ENCODE measurements at places on chromosomes 6 and 20. TPM values are rescaled to one million over a fixed set of nuclear protein-coding genes. Genes with fewer than 3 reads are reported as not detected.

DNA sequence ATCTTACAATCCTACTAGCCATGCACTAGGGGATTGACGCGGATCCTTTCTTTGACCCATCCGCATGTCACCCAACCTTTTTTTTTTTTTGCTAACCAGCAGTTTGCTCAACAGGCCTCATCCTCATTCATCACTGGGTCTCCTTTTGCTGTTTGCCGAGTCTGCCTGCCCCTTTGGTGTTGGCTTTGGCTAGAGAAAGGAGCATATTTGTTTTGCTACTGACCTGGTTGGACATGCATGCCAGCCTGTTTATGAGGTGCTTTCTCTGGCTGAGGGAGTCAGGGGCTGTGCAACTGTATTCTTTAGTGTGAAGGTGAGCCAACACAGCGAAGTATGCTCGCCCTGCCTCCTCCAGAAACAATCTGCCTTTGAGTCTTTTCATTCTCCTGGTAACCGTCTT lies 40.2 kb downstream of the E2F3 start:
- peaks cover 16% of the 10 kb centered on the region for H3K4me1 ChIP-seq
- peaks cover 60% of the 10 kb centered on the region for H3K36me3 ChIP-seq
- no peak overlapping the region for H3K4me3 ChIP-seq
- no peaks in the 10 kb centered on the region for H3K27me3 ChIP-seq
- DNase-seq, result no peak

DNA sequence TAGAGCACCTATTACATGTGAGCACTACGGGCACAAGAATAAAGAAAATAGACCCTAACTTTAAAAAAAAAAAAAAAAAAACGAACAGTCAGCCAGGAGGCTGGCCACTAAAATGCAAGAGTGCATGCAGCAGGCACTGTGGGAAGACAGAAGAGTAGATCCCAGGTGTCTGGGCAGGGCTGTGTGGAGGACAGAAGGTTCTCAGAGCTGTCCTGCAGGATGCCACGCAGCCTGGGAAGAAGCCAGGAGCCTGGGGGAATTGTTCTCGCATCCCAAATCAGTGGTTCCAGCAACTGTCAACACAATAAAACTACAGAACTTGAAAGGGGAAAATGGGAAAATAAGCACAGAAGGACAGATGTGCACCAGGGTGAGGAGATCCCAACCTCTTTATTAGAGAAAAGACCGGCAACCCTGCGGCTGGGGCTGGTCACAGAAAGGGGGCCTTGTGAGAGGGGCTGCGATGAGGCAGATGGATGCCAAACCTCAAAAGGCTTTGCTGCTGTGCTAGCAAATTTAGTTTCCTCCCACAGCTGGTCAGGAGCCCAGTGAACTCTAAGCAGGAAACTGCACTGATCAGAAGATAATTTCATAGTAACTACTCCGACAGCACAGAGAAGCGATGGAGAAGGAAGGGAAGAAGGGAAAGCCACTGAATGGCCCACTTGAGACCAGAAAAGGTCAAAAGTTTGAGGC lies 30.9 kb downstream of the MAP3K5 start:
- H3K36me3 ChIP-seq, result peaks cover 6% of the 10 kb centered on the region
- peaks cover 4% of the 10 kb centered on the region for H3K27me3 ChIP-seq
- H3K27ac ChIP-seq, result no peak overlapping the region
- peaks cover 63% of the 10 kb centered on the region for H3K4me1 ChIP-seq

- H3K27me3 ChIP-seq, result peaks cover 30% of the 10 kb centered on the region
- no peak for DNase-seq
- no peaks in the 10 kb centered on the region for H3K36me3 ChIP-seq
- H3K4me1 ChIP-seq, result peaks cover 27% of the 10 kb centered on the region
- H3K4me3 ChIP-seq, result peak overlapping the region; percentile 67
- H3K27ac ChIP-seq, result no peak overlapping the region
Observed at GRCh38 chr6:151325075-151326050, 66.0 kb downstream of the ZBTB2 start.

GRCh38 chr6:75830959-75831885 lies 82.2 kb downstream of the MYO6 start:
- H3K27ac ChIP-seq, result no peak overlapping the region
- no peak for DNase-seq
- H3K36me3 ChIP-seq, result no peaks in the 10 kb centered on the region

- no peaks in the 10 kb centered on the region for H3K4me1 ChIP-seq
- H3K4me3 ChIP-seq, result no peak overlapping the region
- no peaks in the 10 kb centered on the region for H3K36me3 ChIP-seq
- no peak overlapping the region for H3K27ac ChIP-seq
Observed at GRCh38 chr20:34175079-34175478, 63.0 kb upstream of the EIF2S2 start.

- no peak overlapping the region for H3K27ac ChIP-seq
- no peak overlapping the region for H3K4me3 ChIP-seq
- peaks cover 21% of the 10 kb centered on the region for H3K4me1 ChIP-seq
- no peaks in the 10 kb centered on the region for H3K27me3 ChIP-seq
Observed at GRCh38 chr6:35317483-35318195, 20.0 kb downstream of the DEF6 start.

DNA sequence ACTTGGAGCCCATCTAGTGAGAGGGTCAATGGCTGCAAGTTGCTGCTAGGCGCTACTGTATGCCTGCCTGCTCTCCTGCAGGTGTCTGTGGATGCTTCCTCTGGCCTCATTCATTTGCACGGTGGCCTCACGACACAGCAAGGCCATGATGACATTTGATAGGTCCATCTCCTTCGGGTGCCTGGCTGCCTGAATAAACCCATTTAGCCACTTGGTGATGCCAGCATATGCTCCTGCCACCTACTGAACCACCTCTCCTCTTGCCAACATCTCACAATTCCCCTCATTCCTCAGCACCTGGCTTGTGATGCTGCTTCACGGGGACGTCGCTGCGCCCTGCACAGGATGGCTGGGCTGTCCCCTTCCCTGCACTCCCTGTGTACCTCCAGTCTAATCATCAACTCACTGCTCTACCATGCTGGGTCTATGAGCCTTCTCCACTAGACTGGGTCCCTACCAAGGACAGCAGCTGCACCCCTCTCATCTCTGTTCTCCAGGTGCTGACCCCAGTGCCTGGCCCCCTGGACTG lies 51.1 kb downstream of the AGPAT4 start:
- no peaks in the 10 kb centered on the region for H3K27me3 ChIP-seq
- H3K4me1 ChIP-seq, result peaks cover 37% of the 10 kb centered on the region
- no peak overlapping the region for H3K4me3 ChIP-seq
- peaks cover 19% of the 10 kb centered on the region for H3K36me3 ChIP-seq
- DNase-seq, result no peak

GRCh38 chr6:90978046-90978445 lies 391.2 kb upstream of the MAP3K7 start:
- H3K4me3 ChIP-seq, result no peak overlapping the region
- H3K4me1 ChIP-seq, result no peaks in the 10 kb centered on the region
- no peaks in the 10 kb centered on the region for H3K27me3 ChIP-seq
- DNase-seq, result no peak

DNA sequence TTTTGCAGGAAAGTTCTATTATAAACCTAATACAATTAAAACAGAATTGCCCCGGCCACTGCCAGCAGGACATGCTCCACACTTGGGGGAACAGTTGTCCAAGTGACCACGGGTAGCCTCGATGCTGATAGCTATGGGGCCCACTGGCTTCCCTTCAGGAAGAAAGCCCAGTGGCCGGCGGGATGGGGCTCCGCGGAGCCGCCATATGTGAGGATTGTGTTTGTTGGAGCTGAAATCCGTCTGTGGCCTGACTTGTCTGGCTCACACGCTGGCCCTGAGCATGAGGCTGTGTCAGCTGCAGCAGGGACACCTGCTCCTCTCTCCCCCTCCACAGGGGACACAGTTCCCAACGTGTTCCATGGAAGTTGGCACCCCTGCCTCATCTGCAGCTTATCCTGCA lies 46.6 kb downstream of the ZNF831 start:
- H3K4me3 ChIP-seq, result no peak overlapping the region
- DNase-seq, result no peak
- no peak overlapping the region for H3K27ac ChIP-seq
- H3K27me3 ChIP-seq, result no peaks in the 10 kb centered on the region

- no peaks in the 10 kb centered on the region for H3K36me3 ChIP-seq
- DNase-seq, result no peak
- no peak overlapping the region for H3K4me3 ChIP-seq
- peaks cover 4% of the 10 kb centered on the region for H3K4me1 ChIP-seq
- H3K27me3 ChIP-seq, result no peaks in the 10 kb centered on the region
Observed at GRCh38 chr6:136889271-136890193, 32.6 kb upstream of the SLC35D3 start.

DNA sequence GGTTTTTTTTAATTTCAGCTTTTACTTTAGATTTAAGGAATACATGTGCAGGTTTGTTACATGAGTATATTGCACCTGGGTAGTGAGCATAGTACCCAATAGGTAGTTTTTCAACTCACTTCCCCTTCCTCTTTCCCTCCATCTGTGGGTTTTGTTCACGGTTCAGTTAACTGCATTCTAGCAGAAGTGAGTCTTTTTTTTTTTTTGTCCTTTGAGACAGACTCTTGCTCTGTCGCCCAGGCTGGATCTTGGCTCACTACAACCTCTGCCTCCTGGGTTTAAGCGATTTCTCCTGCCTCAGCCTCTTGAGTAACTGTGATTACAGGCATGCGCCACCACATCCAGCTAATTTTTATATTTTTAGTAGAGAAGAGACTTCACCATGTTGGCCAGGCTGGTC lies 8.7 kb downstream of the UBR2 start:
- no peak for DNase-seq
- H3K4me3 ChIP-seq, result no peak overlapping the region
- no peaks in the 10 kb centered on the region for H3K27me3 ChIP-seq
- peaks cover 48% of the 10 kb centered on the region for H3K36me3 ChIP-seq

- H3K4me3 ChIP-seq, result peak overlapping the region; percentile 83
- no peak for DNase-seq
- no peaks in the 10 kb centered on the region for H3K36me3 ChIP-seq
- no peak overlapping the region for H3K27ac ChIP-seq
Observed at GRCh38 chr6:28105245-28105639, 19.2 kb upstream of the ZSCAN16 start.

GRCh38 chr20:33400812-33401183 lies 521 bp downstream of the CDK5RAP1 start:
- no peaks in the 10 kb centered on the region for H3K27me3 ChIP-seq
- DNase-seq, result no peak
- peaks cover 30% of the 10 kb centered on the region for H3K4me1 ChIP-seq
- no peak overlapping the region for H3K27ac ChIP-seq
- peaks cover 19% of the 10 kb centered on the region for H3K36me3 ChIP-seq
- H3K4me3 ChIP-seq, result peak overlapping the region; percentile 98

GRCh38 chr20:8787090-8787489 lies 281.8 kb upstream of the PLCB4 start:
- H3K36me3 ChIP-seq, result no peaks in the 10 kb centered on the region
- no peaks in the 10 kb centered on the region for H3K4me1 ChIP-seq
- H3K4me3 ChIP-seq, result no peak overlapping the region
- no peaks in the 10 kb centered on the region for H3K27me3 ChIP-seq

DNA sequence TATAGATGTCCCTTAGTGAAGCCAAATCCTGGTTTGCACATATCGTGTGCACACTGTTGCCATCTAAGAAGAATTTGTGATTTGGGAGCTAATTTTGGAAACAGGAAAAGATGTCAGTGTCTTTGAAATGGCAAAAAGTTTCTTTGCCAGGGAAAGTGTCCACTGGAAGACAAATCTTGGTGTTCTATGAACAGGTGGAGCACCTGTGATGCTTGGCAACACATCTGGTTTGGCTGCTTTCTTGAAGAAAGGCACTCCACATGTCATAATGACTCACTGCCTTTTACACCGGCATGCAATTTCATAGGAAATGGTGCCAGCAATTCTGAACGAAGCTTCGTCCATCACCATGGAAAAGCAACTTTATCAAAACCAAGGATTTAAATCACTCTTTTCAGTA lies 1040.0 kb upstream of the MAP3K7 start:
- no peaks in the 10 kb centered on the region for H3K4me1 ChIP-seq
- no peak for DNase-seq
- H3K27ac ChIP-seq, result no peak overlapping the region
- H3K4me3 ChIP-seq, result no peak overlapping the region
- H3K36me3 ChIP-seq, result no peaks in the 10 kb centered on the region
- no peaks in the 10 kb centered on the region for H3K27me3 ChIP-seq

- H3K4me3 ChIP-seq, result no peak overlapping the region
- H3K27ac ChIP-seq, result no peak overlapping the region
- no peaks in the 10 kb centered on the region for H3K27me3 ChIP-seq
- DNase-seq, result no peak
- H3K4me1 ChIP-seq, result no peaks in the 10 kb centered on the region
Observed at GRCh38 chr6:4957521-4958231, 46.2 kb downstream of the RPP40 start.

DNA sequence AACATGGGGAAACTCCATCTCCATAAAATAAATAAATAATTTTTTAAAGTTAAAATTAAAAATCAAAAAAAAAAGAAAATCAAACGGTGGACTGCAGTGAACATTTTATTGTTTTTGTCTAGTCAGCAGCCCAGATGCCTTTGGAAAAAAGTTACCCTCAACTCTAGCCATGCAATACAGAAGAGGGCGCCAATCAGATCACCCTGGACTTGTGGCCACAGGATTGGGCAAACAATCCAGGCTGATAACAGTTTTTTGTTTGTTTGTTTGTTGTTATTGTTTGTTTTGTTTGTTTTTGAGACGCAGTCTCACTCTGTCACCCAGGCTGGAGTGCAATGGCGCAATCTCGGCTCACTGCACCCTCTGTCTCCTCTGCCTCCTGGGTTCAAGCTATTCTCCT lies 30.5 kb upstream of the NELFCD start:
- H3K27me3 ChIP-seq, result peaks cover 29% of the 10 kb centered on the region
- H3K36me3 ChIP-seq, result no peaks in the 10 kb centered on the region
- H3K27ac ChIP-seq, result no peak overlapping the region
- no peaks in the 10 kb centered on the region for H3K4me1 ChIP-seq
- DNase-seq, result no peak
- no peak overlapping the region for H3K4me3 ChIP-seq

- peaks cover 10% of the 10 kb centered on the region for H3K4me1 ChIP-seq
- no peak for DNase-seq
- H3K27ac ChIP-seq, result no peak overlapping the region
- peaks cover 63% of the 10 kb centered on the region for H3K27me3 ChIP-seq
- H3K36me3 ChIP-seq, result no peaks in the 10 kb centered on the region
- H3K4me3 ChIP-seq, result no peak overlapping the region
Observed at GRCh38 chr20:51563486-51564332, 21.2 kb upstream of the NFATC2 start.

- peaks cover 13% of the 10 kb centered on the region for H3K4me1 ChIP-seq
- no peak for DNase-seq
- H3K4me3 ChIP-seq, result no peak overlapping the region
- no peak overlapping the region for H3K27ac ChIP-seq
- H3K27me3 ChIP-seq, result peaks cover 9% of the 10 kb centered on the region
Observed at GRCh38 chr20:34222208-34222607, 19.0 kb upstream of the ASIP start.

The SEL1L2 gene
- not detected for total RNA-seq

The CCDC170 gene
- total RNA-seq, result not detected

The KCNQ2 gene
- total RNA-seq, result not detected

The C6orf132 gene
- total RNA-seq, result 0.23 TPM

The BTN1A1 gene
- total RNA-seq, result not detected

The PBOV1 gene
- total RNA-seq, result not detected

The LRRC73 gene
- total RNA-seq, result 0.21 TPM

The CCN6 gene
- not detected for total RNA-seq

The KHDC1L gene
- not detected for total RNA-seq

The CST8 gene
- not detected for total RNA-seq

The BIRC7 gene
- total RNA-seq, result not detected

The BPIFB4 gene
- total RNA-seq, result not detected

The PHACTR3 gene
- not detected for total RNA-seq

All from activated T-helper 2 cell treated with anti-CD3 and anti-CD28 coated beads, Interferon-gamma antibody, Interleukin-2, Interleukin-4, amounts not matched to agents 10 μg/mL and 5 μg/mL and 100 μg/mL, durations not matched to agents 14 hours and 24 hours and 36 hours (primary cell).